Stimulated activated CD8-positive, alpha-beta memory T cell treated with anti-CD3 and anti-CD28 coated beads, Interleukin-15, amount 100 ng/mL, for 1 hour (primary cell): ENCODE measurements at places on chromosomes 2 and 18.

DNA sequence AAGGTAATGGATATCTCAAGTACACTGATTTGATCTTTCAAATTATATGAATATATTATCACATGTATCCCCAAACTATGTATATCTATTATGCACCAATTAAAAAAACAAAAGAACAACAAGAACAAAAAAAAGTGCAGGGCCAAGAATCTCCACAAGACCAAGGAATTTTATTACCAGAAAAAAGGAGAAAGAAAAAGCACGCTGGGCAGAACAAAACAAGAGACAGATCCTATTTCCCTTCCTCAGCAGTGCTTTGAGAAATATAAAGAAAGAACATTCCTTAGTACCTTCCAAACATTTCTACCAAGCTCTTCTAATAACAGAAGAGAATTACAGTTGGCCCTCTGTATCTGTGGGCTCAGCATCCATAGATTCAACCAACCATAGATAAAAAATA lies 144.7 kb upstream of the CREB1 start:
- DNase-seq: no peak

DNA sequence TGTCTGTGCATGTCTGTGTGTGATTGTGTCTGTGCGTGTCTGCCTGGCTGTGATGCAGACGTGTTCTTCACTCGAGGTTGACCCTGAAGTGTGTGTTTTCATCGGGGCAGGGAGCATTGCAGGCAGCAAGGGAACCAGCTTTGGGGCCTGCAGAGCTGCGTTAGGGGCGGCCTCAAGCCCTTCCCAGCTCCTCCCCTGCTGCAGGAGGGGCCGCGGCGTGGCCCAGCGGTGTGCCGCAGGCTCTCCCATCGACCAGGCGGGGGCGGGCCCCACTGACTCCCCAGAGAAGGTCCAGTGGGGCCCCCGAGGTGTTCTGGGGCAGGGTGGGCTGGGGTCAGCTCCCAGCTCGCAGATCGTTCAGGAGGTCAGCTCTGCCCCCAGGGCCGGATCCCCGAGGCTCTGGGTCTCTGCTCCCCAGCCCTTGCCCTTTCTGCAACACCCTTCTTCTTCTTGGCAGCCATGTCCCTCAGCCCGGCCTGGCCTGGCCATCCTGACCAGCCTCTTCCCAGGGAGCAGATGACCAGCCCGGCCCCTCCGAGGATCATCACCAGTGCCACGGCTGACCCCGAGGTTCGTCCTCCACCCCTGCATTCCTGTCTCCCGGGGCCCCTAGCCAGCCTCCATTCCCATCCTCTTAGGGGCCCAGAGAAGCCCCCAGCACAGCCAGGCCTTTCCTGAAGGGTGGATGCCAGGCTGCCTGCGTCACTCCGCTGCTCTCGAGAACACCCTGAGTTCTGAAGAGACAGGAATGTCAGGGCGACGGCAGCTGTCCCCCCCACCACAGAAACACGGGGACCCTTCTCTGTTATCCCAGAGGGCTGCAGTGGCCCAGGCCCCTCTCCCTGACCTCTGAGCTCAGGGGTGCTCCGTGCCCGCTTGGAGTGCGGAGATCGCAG lies 11.1 kb upstream of the KLHL30 start:
- DNase-seq: no peak

GRCh38 chr18:65934874-65935273 lies 184.1 kb downstream of the CDH7 start:
- DNase-seq: no peak

DNA sequence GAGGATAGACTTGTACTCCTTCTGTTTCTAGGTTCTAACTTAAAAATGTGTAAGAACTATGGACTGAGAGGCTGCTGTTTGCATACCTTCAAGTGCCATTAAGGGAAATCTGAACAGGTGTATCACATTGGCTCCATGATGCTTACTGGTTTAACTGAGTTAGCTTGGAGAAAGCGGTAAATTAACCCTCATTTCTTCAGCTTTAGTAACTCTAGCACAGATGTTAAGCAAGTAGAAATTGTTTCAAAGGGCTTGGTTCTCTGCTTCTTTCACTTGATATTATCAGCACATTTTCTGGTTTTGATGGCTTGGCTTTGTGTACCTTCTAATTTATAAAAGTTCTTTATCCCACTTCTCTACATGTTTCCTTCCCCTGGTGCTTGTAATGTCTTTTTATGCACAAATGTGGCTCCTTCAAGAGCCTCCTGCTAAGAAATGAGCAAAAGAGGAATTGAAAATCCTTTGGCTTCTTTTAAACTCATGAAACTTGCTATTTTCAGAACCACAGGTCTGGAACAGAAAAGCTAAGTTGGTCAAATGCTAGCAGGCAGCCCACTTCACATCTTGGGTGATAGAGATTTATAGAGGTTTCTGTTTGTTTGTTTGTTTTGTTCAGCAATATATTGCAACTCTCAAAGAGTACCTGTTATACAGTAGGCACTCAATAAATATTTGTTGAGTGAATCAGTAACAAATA lies 249.9 kb upstream of the THUMPD2 start:
- no peak for DNase-seq

- no peak for DNase-seq
Measured at GRCh38 chr2:135258193-135258592, 206.1 kb downstream of the RAB3GAP1 start.

- DNase-seq: no peak
Measured at GRCh38 chr2:30701782-30702181, 105.5 kb downstream of the CAPN13 start.

DNA sequence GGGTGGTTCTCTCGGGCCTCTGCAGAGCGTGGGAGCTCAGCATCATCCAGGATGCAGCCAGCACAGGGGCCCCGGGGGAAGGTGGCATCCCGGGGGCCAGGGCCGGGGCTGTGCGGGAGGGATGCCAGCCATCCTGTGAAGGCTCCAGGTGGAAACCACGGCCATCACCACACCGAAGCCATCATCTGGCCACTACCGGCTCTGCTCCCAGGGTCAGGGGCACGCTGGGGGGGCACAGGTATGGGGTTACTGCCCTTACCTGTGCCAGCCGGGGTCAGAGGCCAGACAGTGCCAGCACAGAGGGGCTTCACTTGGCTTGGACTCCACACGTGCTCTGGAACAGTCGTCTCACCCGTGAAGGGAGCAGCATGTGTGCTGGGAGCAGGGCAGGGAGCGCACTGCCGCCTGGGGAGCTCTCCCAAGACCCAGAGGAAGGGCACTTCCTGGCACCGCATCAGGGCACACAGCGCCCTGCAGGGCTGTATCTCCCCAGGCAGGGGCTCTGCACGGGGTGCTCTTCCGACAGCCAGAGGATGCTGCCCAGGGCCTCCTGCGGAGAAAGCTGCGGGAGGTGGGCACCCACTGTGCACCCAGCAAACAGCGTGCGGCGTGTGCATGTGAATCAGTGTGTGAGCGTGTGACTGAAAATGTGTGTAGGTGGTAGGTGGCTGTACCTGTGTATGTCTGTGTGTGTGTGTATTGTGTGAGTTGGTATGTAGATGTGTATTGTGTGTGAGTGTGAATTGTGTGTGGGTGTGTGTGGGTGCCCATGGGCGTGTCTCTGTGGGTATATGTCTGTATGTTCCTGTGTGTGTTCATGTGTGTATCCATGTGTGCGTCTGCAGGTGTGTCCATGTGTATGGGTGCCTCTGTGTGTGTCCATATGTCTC lies 75.0 kb downstream of the PTGR3 start:
- no peak for DNase-seq

DNA sequence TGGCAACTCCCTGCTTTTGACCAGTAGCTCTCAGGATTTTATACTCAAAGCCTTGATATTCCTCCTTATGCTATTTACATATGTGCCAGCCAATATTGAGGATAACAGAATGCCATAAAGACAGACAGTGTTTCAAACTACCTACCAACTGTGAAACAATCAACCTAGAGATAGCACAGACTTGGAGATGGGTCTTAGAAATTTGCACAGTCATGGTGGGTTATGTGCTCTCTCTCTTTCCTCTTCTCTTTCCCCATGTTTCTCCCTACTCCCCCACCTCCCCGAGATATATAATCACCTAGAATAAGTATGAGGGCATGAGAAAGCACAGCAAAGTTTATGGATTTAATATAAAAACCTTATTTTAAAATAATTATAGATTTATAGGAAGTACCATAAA lies 24.2 kb upstream of the SUCLG1 start:
- DNase-seq: no peak

DNA sequence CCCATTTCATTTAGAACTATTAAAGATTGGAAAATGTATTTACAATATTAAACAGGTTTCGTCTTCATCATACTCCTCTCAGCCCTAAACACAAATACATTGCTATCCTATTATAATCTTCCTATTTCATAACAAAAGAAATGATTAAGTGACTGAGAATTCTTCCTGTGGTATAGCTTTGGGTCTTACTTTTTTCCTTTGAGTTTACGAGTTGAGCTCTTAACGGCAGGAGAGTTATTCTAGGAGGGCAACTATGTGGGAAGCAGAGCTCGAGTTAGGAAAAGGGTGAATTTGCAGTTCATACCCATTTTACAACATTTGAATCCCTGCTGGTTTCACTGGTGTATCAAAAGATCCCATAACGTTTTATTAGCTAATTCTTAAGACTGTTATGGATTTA lies 105.0 kb downstream of the FIGN start:
- DNase-seq: no peak

DNA sequence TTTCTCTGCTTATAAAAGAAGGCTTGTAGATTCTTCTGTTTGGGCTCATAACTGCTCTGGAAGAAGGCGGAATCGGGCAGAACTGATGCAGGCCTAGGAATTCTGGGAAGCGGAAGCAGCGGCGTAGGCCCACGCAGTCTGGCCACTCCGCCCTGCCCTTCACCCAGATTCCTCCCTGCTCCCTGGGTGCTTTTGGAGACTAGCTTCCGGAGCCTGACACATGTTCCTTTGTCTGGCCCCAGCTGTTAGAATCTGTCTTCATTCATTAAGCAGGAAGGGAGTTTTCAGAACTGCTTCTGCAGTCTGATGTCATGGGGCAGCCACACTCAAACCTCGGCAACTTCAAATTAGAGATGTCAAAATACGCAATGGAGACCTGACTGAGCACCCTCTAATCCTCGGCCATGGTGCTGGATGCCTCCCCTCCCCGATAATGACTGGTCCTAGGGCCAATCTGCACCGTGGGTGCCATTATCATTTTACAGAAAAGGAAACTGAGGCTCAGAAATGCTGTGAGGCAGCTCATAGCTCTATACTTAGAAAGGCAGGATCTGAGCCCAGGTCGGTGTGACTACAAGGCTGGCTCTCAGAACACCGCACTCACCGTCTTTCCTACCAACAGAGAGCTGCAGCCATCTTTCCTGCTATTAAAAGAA lies 275.7 kb downstream of the MYCN start:
- no peak for DNase-seq

DNA sequence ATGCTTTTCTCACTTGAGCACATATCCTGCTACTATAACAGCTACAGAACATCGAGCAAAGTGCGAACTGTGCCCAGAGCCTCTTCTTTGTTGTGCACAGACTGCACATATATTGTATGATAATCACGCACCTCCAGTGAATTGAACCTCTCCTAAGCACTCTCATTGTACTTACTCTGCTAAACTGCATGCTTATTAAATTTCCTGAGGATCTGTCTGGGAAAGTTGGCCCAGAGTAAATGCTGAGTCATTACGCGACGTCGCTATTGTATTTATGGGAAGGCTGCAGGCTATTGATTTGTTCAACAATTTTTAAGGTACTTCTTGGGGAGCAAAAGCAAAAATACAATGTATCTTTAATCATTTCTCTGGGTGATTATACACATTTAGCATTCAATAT lies 399.6 kb upstream of the DSEL start:
- DNase-seq: no peak

GRCh38 chr2:85353876-85354285 lies 447 bp downstream of the RETSAT start:
- DNase-seq: no peak

- DNase-seq: no peak
Measured at GRCh38 chr2:138207074-138207930, 243.0 kb downstream of the HNMT start.

- DNase-seq: no peak
Measured at GRCh38 chr2:173157676-173158293, 82.1 kb downstream of the MAP3K20 start.

DNA sequence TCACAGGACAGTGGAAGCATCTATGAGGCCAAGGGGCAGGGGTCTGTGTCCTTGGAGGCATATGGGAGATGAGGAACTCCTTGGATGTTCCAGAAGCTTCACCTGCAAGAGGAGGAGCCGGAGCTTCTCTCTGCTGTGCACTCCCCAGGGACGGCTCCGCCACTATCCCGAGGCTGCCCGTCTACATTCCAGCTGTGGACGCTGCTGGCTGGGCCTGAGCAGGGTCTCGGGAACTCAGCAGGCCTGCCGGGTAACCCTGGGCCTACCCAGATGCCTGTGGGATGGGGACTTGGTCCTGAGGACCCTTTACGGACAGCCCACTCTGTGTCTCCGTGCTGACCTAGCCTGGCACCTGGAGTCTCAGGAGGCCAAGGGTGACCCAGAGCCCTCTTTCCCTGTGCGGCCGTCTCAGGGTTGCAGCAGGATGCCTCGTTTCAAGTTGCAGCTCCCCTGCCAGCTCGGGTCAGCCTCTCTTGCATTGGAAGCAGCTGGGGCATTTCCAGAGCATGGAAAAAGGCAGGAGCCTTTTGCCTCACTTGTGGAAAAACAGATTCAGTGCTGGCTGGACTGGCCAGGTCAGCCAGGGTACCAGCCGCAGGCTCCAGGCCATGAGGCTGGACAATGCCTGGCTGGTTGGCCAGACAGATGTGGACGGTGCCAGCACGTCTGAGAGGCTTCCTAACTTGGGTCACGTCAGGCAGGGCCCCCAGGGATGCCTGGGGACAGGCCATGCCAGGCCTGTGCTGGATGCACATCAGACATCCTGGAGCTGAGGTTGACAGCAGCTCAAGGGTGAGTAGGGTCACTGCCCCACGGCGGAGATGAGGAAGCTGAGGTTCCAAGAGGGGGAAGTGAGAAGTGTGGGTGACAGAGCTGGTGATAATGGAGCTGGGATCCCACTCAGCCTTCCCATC lies 41.5 kb downstream of the SCTR start:
- no peak for DNase-seq

DNA sequence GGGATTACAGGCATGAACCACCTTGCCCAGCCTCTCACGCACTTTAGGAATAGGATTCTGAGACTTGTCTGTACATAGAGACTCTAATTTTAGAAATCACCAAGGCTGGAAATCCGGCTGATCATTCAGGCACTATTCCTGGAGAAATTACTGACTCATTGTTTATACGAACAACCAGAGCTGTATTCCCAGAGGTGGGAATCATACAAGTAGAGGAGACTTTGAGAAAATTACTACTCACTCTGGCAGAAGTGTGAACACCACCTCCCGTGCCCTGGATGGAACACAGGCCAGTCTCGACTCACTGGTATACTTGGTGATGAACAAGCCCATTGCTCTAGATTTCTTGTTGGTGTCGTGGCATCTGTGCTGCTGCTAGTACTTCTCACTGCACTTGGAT lies 5.8 kb upstream of the ADNP2 start:
- DNase-seq: no peak

DNA sequence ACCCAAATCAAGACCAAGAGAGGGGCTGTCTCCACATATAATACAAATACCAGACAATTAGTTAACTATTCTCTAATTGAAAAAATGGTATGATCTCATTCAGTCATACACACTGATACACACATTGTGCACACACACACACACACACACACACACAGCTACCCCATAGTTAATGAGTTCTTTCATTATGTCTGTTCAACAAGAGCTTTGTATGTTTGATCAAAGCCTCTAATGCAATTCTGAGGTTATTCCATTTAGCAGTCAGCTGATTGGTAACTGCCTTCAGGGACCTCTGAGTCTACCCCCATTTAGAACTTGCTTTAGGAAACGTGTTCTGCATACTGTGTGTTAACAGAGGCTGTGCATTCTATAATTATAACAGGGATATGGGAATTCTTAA lies 741.4 kb upstream of the LRRTM4 start:
- no peak for DNase-seq
